ENCODE measurements at places on chromosomes 5 and 9.
A peak's percentile ranks its signal among the peaks of the same experiment; 100 is the strongest.

- DNase-seq: no peak
These were observed 759.7 kb downstream of the BRINP1 start for GRCh38 chr9:118609355-118610044.

DNA sequence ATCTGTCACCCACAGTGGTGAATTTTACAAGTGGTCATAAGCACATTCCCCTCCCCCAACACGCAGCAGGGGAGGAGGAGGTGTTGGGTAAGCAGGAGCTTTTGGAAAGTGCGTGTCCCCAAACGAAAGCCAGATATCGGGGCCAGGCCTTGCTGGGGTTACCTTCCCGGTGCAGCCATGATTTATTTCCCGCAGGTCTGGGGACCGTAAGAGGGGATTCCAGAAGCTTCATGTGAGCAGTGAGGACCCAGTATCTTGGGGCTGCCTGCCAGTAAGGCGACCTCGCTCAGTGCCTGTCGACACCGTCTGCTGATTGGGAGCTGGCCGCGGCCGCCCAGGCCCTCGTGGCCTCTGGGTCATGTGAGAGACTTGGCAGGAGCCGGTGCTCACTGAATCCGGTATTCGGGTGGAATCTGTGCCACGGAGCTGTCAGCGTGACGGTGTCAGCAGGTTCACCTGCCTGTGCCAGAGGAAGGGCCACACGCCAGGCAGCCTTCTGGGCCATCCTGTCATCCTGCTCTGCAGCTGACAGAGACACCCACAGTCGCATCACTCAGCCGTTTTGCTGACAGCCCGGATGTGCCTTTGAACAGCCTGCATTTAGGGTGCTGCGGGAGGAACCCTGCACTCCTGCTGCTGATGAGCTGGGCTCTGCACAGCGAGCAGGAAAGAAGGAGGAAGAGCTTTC is 37.3 kb downstream of the SEC61B start:
- peak; percentile 28 for DNase-seq

- DNase-seq: no peak
These were observed 411.5 kb downstream of the PLK2 start for GRCh38 chr5:58048185-58048925.

- DNase-seq: no peak
These were observed 60.4 kb downstream of the FREM1 start for GRCh38 chr9:14849851-14850250.

DNA sequence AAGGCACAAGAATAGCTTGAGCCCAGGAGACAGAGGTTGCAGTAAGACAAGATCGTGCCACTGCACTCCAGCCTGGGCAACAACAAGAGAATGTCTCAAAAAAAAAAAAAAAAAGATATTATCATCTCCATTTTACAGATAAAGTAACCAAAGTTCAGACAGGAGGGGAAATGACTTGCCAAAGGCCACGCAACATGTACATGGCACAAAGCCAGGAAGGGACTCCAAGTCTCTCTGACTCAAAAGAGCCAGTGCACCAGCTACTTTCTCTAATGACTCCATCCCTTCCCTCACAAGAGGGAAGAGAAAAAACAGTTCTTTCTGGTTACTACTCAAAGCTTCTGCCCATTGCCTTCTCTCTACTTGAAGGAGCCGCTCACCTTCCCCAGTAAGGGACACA is 34.1 kb downstream of the SIL1 start:
- no peak for DNase-seq

- DNase-seq: no peak
These were observed 13.5 kb upstream of the NRARP start for GRCh38 chr9:137315581-137316011.

GRCh38 chr9:19496321-19497050 is 87.7 kb downstream of the ACER2 start:
- no peak for DNase-seq

- no peak for DNase-seq
These were observed 120.5 kb upstream of the ADAMTSL1 start for GRCh38 chr9:18353473-18353872.

GRCh38 chr5:142826093-142826492 is 55.9 kb downstream of the ARHGAP26 start:
- DNase-seq: no peak

DNA sequence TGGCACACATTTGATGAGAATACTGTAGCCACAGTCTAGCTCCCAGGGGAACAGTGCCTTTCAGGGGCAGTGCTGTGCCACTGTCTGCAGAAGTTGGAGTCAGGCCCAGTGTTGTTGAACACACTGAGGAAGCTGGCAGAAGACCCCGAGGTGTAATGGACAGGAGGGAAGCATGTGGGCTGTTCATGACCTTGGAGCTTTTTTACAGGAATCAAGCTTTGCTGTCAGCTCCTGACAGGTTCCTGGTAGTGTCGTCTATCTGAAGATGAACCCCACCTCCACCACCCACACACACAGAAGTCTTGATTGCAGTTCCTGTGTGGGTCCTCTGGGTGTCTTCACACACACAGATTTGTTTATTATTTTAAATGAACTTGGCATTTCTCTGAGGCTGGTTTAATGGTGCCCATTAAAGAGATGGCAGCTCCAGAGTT is 40.3 kb upstream of the TNFAIP8 start:
- DNase-seq: peak; percentile 69

Data from activated naive CD4-positive, alpha-beta T cell treated with Interleukin-2 at 50 U/mL for 16 hours (primary cell).